Neuronal stem cell (in vitro differentiated cells): ENCODE measurements at places on chromosomes 7 and 10.

- no peak for DNase-seq
Observed at GRCh38 chr7:156198277-156198676, 386.0 kb upstream of the SHH start.

GRCh38 chr10:75392744-75393143 lies 8.8 kb downstream of the ZNF503 start:
- no peak for DNase-seq

GRCh38 chr10:85492684-85493083 lies 873.9 kb downstream of the GRID1 start:
- peak; percentile 4 for DNase-seq

DNA sequence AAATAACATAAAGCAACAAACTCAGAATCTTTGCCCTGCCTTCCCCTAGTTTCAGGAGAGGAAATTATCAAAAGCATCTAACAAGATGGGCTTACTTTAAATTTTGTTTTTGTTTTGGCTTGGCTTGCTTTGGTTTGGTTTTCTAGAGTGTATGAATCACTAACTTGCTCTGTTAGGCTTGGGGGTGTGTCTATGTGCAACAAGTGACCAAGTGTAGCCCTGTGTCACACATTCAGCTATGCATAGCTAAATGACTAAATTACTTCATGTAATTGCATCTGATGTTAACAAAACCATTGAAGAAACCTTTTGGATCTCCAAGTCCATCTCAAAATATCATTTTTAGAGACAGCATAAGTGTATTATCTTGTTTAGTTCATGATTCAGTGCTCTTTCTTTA lies 251.0 kb downstream of the TFEC start:
- DNase-seq = no peak

DNA sequence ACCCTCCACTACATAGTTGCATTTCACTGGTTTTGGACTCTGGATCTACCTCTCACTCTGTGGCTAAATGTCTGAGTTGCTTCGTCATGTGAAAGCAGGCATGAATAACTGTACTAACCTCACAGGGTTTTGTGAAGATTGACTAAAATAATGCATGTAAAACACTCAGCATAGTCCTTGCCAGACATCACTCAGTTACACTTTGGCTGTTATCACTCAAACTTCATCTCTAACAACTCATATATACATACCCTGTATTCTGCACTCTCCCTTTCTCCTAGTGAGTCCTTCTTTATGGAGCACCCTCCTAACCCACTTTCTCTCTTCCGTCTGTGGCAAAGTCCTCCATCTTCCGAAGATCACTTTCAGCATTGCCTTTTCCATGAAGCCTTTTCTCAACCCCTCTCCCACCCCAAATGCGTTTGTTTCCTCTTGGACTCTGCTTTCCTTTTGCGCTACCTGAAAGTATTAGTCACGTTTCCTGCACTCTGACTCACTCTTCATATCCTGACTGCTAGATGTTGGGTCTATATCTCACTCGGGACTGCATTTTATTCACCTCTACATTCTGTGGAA lies 72.6 kb downstream of the OSBPL3 start:
- DNase-seq = no peak

DNA sequence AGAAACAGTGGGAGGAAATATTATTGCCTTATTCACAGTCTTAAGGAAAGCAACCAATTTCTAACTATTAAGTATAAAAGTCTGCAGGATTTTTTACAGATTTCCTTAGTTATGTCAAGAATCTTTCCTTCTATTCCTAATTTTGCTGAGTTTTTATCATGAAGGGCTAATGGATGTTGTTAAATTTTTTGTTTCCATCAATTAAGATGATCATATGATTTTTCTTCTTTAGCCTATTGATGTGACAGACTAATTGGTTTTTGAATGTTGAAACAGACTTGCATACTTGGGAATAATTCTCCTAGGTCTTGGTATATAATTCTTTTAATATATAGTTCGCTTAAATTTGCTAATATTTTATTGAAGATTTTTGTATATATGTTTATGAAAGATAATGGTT lies 569.1 kb upstream of the KCND2 start:
- DNase-seq = no peak

DNA sequence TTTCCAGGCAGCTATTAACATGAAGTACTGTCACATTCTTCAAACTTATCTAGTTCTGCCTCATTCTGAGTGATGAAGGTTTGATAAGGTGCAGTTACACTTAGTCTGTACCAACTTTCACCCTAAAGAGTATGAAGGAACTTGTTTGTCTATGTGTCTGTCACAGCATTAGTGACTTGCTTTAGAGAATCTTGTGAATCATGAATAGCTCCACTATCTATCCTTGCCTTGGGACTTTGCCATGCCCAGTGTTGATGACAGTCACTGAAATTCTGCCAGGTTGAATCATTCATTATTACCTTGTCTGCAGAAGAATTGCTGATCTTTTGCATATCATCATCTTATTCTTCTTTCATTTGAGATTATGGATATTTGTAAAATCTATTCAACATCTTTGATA lies 50.9 kb upstream of the A1CF start:
- no peak for DNase-seq

DNA sequence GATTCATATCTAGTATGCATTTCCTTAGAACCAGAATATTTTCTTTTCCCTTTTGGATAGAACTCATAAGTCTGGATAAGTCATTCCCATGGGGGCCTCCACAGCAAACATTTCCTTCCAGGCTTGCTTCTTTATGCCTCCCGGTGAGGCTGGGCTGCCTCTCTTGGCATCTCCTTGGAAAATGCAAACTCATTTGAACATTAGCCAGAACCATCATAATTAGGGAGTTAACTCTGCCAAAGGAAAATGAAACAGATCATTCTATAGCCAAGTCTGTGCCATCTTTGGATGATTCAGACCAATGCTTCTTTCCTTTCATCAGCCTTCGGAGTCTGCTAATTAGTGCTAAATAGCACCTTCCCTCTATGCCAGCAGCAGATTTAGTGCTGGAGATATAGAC lies 81.1 kb downstream of the PLPP4 start:
- no peak for DNase-seq

- no peak for DNase-seq
Observed at GRCh38 chr10:74433993-74434392, 283.0 kb downstream of the ADK start.

- no peak for DNase-seq
Observed at GRCh38 chr7:101671371-101672356, 42.6 kb upstream of the MYL10 start.

GRCh38 chr7:1978656-1979590 lies 253.8 kb downstream of the MAD1L1 start:
- no peak for DNase-seq

GRCh38 chr10:74150204-74150989 lies at the start of gene AP3M1:
Gene AP3M1, minus strand, starts transcription at chr10:74150828. Its CDS starts 12,449 bp downstream, at chr10:74138379.
- DNase-seq = no peak

- DNase-seq = no peak
Observed at GRCh38 chr7:155811895-155812761, at the start of gene SHH. Gene SHH, minus strand, starts transcription at chr7:155812463. Its CDS starts 341 bp downstream, at chr7:155812122.

DNA sequence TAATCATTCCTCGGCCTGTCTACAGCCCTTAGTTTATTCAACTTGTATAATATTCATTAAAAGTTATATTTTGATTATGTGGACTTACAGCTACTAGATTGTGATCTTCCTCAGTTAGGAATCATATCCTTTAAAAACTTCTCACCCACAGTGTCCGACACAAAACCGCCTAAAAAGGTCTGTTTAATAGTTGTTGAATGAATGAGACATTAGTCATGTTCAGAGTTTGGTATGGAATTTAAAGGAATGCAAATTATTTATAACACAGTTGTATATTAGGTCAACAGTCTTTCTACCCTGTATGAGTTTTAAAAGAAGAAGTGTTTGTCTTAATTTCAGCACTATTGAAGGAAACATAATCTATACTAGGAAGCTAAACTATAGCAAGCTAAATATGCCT lies 390.0 kb downstream of the ARL4A start:
- no peak for DNase-seq

DNA sequence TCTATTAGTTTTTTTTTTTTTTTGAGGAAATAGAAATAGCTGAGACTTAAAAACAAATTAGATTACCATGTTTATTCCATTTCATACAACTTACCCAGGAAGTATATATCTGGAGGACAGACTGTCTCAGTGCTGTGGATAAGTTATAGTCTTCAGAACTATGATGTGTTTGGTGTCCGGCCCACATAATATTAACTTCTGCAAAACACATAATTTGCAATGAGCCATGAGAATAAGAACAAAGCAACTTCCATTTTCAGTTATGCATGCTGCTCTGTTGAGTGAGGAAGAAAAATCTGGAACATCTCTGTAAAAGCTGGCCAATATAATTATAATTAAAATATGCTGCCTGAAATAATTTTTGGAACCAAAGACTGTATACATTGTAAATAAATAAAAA lies 130.9 kb downstream of the AGMO start:
- DNase-seq = no peak

GRCh38 chr7:27575613-27576012 lies 87.1 kb downstream of the HIBADH start:
- no peak for DNase-seq

DNA sequence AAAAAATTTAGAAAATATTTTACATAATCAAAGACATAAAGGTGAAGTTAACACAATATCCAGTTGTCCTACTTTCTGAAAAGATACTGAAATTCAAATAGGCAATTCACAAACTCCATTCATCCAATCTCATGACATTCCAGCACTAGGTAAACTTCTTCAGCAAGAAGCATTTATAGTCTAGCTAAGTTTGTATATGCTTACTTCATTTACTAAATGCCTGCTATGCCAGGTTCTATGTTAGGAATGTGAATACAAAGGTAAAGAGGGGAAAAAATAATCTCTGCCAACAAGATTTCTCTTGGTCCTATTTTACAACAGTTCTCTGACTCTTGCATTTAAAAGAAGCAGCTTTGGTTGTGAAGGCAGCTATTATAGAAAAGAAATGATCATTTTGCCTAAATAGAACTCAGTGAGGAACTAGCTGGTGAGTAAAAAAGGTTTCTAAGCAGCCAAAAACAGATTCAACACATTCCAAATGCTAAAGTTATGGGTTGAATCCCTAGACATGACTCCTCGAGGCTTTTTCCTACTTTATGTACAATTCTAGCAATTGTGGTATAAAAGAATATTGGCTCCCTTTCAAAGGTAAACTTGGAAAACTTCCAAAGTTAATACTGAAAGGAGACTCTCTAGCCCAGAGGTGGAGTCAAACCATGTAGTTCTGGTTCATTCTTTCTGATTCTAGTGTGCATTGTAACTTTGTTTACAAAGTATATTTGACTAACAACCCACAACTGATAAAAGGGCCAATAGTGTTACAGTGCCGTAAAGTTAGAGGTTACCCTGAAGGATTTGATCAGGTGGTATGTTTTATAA lies 30.9 kb upstream of the KLHL7 start:
- DNase-seq = no peak

- no peak for DNase-seq
Observed at GRCh38 chr7:30707391-30708357, 25.4 kb upstream of the CRHR2 start.

DNA sequence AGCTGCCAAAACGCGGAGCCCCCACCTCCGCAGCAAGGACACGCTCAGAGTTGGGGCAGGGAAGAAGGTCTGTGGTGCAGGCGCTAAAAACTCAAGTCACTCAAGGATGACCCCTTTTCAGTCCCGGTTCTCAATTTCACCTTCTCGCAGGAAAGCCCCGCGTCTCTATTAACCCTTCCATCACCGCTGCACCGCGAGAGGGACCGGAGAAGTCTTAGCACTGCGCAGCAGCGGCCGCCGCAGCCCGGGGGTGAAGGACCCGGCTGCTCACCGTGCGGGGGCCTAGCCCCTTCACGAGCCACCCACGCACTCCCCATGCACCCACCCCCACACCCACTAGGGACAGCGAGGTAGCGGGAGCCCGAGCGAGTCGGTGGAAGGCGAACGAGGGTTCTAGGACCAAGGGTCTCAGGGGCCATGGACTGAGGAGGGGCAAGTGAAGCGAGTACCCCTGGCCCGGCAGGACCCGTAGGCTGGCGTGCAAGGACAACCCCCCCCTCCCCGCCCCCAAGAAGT lies 162.9 kb downstream of the SH3PXD2A start:
- no peak for DNase-seq

DNA sequence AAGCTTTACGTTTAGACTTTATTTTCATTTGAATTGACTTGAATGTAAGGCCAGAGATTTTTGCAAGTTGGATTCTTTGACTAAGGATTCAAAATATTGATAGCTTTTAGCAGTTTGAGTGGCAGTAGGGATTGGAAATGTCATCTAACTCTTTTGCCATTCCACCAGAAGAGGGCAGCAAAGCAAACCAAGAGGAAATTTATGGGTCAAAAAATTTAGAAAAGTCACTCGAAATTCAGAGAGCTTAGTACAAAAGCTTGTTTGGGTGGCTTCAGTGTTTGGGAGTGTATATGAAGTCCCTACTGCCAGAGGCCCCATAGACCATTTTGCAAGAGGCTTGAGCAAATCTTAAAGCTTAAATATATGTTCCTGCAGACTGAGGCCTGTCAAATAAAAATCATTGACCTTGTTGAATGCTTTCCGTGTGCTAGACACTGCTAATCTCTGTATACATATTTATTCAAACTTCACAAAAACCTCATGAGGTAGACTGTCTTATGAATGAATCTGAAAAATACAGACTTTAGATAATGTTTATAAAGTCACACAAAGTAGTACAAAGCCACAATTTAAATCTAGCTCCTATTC lies 44.6 kb upstream of the RSBN1L start:
- DNase-seq = no peak

- no peak for DNase-seq
Observed at GRCh38 chr7:130887957-130888371, 154.0 kb upstream of the KLF14 start.

GRCh38 chr7:28069807-28070206 lies 110.8 kb downstream of the JAZF1 start:
- no peak for DNase-seq

GRCh38 chr10:98572594-98572993 lies 125.9 kb upstream of the HPS1 start:
- DNase-seq = no peak

DNA sequence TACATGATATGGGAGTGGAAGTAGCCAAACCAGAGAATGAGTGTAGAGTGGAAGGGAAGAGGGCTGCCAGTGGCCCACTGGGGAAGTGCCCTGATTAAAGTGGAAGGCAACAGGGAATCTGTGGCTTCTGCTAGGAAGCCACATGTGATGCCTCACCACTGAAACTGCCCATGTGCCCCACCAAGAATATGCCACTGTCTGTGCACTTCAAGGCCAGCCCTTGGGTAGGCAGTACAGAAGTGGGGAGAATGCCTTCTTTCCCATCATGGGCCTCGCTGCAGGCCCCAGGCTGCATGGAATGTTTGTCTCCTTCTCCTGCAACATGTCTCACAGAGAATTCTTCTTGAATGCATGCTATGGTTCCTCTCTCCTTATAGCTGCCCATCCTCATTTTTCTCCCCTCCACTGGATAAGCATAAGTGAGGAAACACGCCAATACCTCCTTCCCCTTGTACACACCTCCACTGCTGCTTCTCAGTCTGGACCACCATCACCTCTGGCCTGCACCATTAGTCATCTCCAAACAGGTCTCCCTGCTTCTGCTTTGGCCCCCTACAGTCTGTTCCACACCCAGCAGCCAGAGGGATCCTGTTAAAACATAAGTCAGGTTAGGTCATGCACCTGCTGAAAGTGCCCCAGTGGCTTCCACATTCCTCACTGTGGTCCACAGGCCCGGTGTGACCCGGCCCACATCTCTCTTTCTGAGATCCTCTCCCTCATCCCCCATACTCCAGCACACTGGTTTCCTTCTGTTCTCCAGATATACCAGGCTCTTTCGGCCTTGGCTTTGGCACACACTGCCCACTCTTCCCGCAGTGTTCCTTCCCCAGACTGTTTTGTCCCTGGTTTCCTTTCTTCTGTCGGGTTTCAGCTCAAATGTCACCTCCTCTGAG lies 37.1 kb downstream of the SNX10 start:
- no peak for DNase-seq

GRCh38 chr7:50304129-50304910 lies at the start of gene IKZF1:
Gene IKZF1, plus strand, starts transcription at chr7:50304716. Its CDS starts 14,346 bp downstream, at chr7:50319062.
- DNase-seq = no peak

- DNase-seq = no peak
Observed at GRCh38 chr10:7598771-7599170, 68.0 kb downstream of the ITIH5 start.
